Testis (tissue), 5 donors: ENCODE measurements at places on chromosomes 1 and 21. TPM values are rescaled to one million over a fixed set of nuclear protein-coding genes. Genes with fewer than 3 reads are reported as not detected.

BRDT gene
- total RNA-seq: 70.8 TPM

DNA sequence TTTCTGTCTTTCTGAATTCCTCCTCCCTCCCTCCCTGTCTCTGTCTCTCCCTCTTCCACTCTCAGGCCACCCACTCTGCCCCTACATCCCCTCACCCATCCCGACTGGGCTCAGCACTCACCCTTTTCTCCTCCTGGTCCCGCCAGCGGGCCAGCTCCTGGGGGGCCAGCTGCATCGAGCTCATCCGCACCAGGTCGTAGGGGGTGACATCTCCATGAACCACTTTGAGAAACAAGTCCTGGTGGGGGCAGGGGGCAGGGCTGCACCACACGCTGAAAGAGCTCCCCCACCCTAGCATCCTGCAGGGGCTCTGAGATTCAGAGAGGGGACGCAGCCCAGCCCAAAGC lies 17.8 kb downstream of the SPOCD1 start:
- no peaks in the 10 kb centered on the region for H3K27me3 ChIP-seq
- no peaks in the 10 kb centered on the region for H3K36me3 ChIP-seq
- no peaks in the 10 kb centered on the region for H3K4me1 ChIP-seq
- H3K4me3 ChIP-seq: no peak overlapping the region

- no peak for DNase-seq
- H3K36me3 ChIP-seq: no peaks in the 10 kb centered on the region
- no peak overlapping the region for H3K27ac ChIP-seq
- H3K27me3 ChIP-seq: no peaks in the 10 kb centered on the region
- no peaks in the 10 kb centered on the region for H3K4me1 ChIP-seq
These were observed 30.4 kb downstream of the KCNN3 start for GRCh38 chr1:154839691-154840090.

GRCh38 chr1:185349556-185349955 lies 32.5 kb upstream of the IVNS1ABP start:
- H3K27ac ChIP-seq: no peak overlapping the region
- no peaks in the 10 kb centered on the region for H3K27me3 ChIP-seq
- no peaks in the 10 kb centered on the region for H3K4me1 ChIP-seq

- H3K27ac ChIP-seq: no peak overlapping the region
- no peaks in the 10 kb centered on the region for H3K36me3 ChIP-seq
- DNase-seq: no peak
- no peak overlapping the region for H3K4me3 ChIP-seq
- H3K4me1 ChIP-seq: no peaks in the 10 kb centered on the region
These were observed 58.2 kb downstream of the FAF1 start for GRCh38 chr1:50901872-50902271.

DNA sequence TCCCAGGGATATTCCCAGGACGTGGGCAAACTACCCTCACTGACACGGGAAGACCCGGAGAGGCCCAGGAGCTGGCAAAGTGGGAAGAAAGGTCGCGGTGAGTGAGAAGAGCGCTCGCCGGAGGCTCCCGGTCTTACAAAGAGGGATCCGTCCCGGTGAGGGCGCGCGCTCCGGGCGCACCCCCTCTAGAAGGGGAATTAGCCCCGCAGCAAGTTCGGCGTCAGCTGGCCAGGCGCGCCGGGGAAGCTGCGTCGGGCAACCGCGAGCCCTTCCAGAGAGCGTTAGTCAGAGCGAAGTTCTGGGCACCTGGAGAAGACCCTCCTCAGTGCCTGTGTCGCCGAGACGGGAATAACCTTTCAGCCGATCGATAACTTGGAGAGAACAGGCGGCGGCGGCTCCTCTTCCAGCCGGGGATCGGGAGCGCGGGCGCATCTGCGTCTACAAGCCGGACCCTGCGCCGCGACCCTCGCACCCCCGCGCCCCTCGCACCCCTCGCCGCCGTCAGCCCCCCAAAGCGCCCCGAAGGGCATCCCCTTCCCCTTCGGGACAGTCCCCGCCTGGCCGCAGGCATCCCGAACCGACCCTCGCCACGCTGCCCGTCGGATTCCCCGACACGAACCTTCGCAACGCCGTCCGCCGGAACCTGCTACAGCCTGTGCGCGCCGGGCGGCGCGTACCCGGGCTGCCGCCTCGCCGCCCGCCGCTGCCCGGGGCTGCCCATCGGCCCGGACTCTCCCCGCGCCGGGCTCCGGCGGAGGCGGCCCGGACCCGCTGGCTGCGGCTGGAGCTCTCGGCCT lies 485 bp downstream of the SIPA1L2 start:
- H3K27me3 ChIP-seq: no peaks in the 10 kb centered on the region
- DNase-seq: peak; percentile 39
- H3K4me1 ChIP-seq: peaks cover 4% of the 10 kb centered on the region

- no peak for DNase-seq
- H3K36me3 ChIP-seq: no peaks in the 10 kb centered on the region
- H3K4me1 ChIP-seq: peaks cover 41% of the 10 kb centered on the region
- H3K4me3 ChIP-seq: peak overlapping the region; percentile 91
These were observed 1.1 kb upstream of the NFIA start for GRCh38 chr1:61081144-61081685.
